ENCODE measurements at places on chromosomes 13 and 19. TPM values are rescaled to one million over a fixed set of nuclear protein-coding genes. Genes with fewer than 3 reads are reported as not detected.
A peak's percentile ranks its signal among the peaks of the same experiment; 100 is the strongest.

The YJU2 gene
- 29.1 TPM for total RNA-seq

The LGI4 gene
- 0.29 TPM for total RNA-seq

- no peaks in the 10 kb centered on the region for H3K4me1 ChIP-seq
- no peak for DNase-seq
- H3K4me3 ChIP-seq: no peak overlapping the region
- no peaks in the 10 kb centered on the region for H3K36me3 ChIP-seq
Observed at GRCh38 chr13:49546561-49546960, 38.8 kb downstream of the RCBTB1 start.

GRCh38 chr19:1231729-1232637, 5.8 kb downstream of the CBARP start:
- H3K27me3 ChIP-seq: no peaks in the 10 kb centered on the region
- no peak overlapping the region for H3K27ac ChIP-seq
- no peak overlapping the region for H3K4me3 ChIP-seq
- no peaks in the 10 kb centered on the region for H3K4me1 ChIP-seq

GRCh38 chr19:29944390-29945012, 2.5 kb downstream of the URI1 start:
- DNase-seq: no peak
- H3K27me3 ChIP-seq: no peaks in the 10 kb centered on the region
- peak overlapping the region; percentile 37 for H3K27ac ChIP-seq
- peak overlapping the region; percentile 57 for H3K4me3 ChIP-seq
- peaks cover 3% of the 10 kb centered on the region for H3K4me1 ChIP-seq

DNA sequence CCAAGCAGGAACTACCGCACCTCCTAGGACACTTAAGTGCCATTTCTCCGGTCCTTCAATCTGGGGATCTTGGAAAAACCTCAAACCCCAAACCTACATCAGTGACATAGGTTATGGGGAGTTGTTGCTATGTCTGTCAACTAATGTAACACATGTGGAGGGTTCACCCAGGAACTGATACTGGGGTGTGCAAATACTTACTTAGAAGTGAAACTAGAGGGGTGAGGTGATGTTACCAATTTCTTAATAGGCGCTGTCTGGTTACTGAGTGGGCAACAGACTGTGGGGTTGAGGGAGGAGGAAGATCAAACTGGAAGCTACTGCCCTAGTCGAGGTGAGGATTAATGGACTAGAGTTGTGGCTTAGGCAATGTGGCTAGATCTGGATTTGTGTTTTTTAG, 1.9 kb downstream of the ZNF586 start:
- H3K4me3 ChIP-seq: no peak overlapping the region
- no peaks in the 10 kb centered on the region for H3K27me3 ChIP-seq
- H3K36me3 ChIP-seq: peaks cover 5% of the 10 kb centered on the region
- peaks cover 13% of the 10 kb centered on the region for H3K4me1 ChIP-seq

DNA sequence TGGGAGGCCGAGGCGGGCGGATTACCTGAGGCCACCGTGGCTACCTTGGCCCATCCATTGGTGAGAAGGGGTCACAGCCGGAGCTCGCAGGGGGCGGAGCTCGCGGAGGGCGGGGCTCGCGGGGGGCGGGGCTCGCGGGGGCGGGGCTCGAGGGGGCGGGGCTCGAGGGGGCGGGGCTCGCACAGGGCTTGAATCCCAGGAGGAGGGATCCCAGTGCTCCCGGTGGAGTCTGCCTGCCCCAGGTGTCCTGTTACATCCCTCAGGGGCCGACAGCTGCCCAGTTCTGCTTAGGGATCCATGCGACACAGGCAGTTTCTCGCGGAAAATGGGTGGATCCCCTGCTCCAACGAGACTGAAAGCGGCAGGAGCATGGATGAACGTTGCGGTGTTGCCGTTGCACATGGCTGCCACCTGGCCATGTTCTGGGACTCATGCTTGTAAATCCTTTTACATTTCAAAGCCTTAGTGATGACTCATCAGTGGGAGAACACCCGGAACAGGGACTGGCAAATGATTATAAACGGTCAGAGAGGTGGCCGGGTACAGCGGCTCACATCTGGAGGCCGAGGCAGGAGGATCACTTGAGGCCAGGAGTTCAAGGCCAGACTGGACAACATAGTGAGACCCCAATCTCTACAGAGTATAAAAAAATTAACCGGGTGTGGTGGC, 25.1 kb downstream of the TMPRSS9 start:
- no peak for DNase-seq
- no peaks in the 10 kb centered on the region for H3K27me3 ChIP-seq
- H3K27ac ChIP-seq: no peak overlapping the region
- no peaks in the 10 kb centered on the region for H3K36me3 ChIP-seq
- H3K4me1 ChIP-seq: peaks cover 4% of the 10 kb centered on the region
- H3K4me3 ChIP-seq: no peak overlapping the region

GRCh38 chr19:11504502-11505031, 1.1 kb downstream of the ZNF653 start:
- no peak overlapping the region for H3K27ac ChIP-seq
- peak overlapping the region; percentile 83 for H3K4me3 ChIP-seq
- no peaks in the 10 kb centered on the region for H3K4me1 ChIP-seq
- no peaks in the 10 kb centered on the region for H3K36me3 ChIP-seq
- H3K27me3 ChIP-seq: no peaks in the 10 kb centered on the region
- no peak for DNase-seq

DNA sequence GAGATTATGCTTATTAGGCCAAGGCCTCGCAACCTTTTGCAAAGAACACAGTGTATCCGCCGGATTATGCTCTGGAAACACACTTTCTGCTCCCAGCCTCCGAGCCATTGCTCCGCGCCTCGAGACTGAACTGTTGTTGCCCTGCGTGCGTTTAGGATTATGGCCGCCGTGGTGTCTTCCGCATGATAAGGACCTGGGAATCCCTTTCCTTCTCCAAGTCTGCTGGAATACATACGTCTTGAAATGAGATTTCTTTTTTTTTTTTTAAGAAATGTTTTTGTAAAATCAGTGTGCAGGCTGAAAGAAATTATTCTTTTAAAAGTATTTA, 89.8 kb upstream of the SOX1 start:
- H3K27me3 ChIP-seq: no peaks in the 10 kb centered on the region
- no peak for DNase-seq

- H3K27me3 ChIP-seq: no peaks in the 10 kb centered on the region
- no peak overlapping the region for H3K4me3 ChIP-seq
- no peaks in the 10 kb centered on the region for H3K36me3 ChIP-seq
- H3K4me1 ChIP-seq: no peaks in the 10 kb centered on the region
Observed at GRCh38 chr13:85631801-85632200, 167.4 kb downstream of the SLITRK6 start.

DNA sequence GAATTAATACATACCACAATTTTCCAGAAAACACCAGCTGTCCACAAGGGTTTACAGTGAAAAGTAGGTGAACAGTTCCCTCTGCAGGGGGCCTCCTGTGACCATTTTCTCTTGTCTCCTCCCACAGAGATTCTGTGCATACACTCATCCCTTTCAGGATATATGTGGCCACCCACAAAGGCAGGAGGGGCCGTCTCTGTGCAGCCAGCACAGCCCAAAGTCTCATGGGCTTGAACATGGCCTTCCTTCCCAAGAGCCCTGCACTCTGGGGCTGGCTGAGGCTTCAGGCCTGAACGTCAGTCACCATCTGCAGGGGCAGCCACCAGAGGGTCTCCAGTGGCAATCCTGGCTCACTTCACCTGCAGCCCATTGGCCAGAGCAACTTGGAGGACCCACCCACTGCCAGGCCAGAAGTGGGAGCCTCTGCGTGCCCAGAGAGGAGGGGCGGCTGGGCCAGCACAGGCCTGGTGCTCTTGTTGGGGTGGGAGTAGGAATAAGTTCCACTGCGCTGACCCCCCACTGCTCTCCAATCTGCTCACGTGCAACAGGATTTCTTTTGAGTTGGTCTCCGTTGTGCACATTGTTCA, 25.1 kb downstream of the TMEM161A start:
- H3K4me1 ChIP-seq: no peaks in the 10 kb centered on the region
- DNase-seq: no peak
- no peak overlapping the region for H3K27ac ChIP-seq
- no peaks in the 10 kb centered on the region for H3K27me3 ChIP-seq

DNA sequence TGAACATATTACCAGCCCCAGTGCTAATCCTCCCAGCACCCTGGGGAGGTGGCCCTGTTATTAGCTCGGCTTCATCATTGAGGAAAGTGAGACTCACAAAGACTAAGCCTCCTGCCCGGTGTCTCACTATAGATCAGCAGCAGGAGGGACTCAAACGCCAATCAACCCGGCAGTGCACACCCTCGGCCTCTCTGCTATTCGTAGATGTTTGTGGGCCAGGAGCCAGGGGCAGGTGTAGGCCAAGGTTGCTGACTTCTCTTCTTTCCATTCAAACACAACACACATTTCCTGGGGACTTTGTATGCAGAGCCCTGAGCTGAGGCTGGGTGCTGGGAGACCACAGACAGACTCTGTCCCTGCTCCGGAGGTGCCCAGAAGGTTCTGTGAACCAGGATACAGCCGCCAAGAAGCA, 9.4 kb upstream of the SBK3 start:
- H3K27ac ChIP-seq: no peak overlapping the region
- no peak overlapping the region for H3K4me3 ChIP-seq
- no peaks in the 10 kb centered on the region for H3K36me3 ChIP-seq
- DNase-seq: no peak

- no peaks in the 10 kb centered on the region for H3K27me3 ChIP-seq
- peak overlapping the region; percentile 18 for H3K4me3 ChIP-seq
- no peak for DNase-seq
- no peak overlapping the region for H3K27ac ChIP-seq
Observed at GRCh38 chr19:13849991-13850909, 26.7 kb upstream of the NANOS3 start.

GRCh38 chr19:38182536-38183210, 41.3 kb downstream of the DPF1 start:
- DNase-seq: no peak
- H3K4me1 ChIP-seq: no peaks in the 10 kb centered on the region
- H3K27ac ChIP-seq: no peak overlapping the region
- no peak overlapping the region for H3K4me3 ChIP-seq
- peaks cover 11% of the 10 kb centered on the region for H3K36me3 ChIP-seq

DNA sequence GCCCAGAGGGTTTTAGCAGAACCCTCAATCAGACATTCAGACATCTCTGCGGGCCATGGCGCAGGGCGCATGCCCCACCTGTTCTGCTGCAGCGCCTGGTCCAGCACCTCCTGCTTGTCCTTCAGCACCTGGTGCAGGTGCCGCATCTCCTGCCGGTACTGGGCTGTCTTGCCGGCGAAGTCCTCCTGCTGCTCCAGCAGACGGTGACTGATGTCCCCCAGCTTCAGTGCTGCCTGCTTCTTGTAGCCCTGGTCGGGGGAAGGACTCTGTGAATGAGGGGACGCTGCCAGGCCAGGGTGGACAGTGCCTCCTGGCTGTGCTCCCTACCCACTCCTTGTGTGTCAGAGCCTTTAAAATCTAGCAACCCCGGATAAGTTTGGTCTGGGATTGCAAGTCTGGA, 12.2 kb upstream of the SLC7A9 start:
- H3K4me1 ChIP-seq: no peaks in the 10 kb centered on the region
- no peak for DNase-seq
- no peak overlapping the region for H3K4me3 ChIP-seq
- H3K36me3 ChIP-seq: no peaks in the 10 kb centered on the region
- no peak overlapping the region for H3K27ac ChIP-seq
- H3K27me3 ChIP-seq: no peaks in the 10 kb centered on the region

DNA sequence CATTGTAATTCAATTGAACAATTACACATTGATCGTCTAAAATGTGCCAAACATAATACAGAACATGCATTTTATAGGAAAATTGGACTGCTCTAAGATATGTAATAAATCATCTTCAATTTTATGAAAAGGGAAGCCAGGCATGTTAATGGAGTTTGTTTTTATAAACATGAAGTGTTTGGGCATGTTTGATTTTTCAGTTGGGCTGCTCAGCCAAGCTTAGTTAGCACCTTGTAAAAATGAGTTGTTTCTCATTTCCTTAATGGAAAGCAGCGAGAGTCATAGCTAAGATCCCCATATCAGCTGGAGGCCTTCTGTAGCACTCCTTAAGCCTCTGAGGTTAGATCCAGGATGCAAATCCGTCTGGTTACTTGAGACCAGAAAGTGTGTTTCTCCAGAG, 422.3 kb downstream of the SPRY2 start:
- H3K4me1 ChIP-seq: no peaks in the 10 kb centered on the region
- DNase-seq: no peak
- no peaks in the 10 kb centered on the region for H3K27me3 ChIP-seq
- no peak overlapping the region for H3K27ac ChIP-seq
- no peak overlapping the region for H3K4me3 ChIP-seq
- H3K36me3 ChIP-seq: no peaks in the 10 kb centered on the region

- no peak for DNase-seq
- no peaks in the 10 kb centered on the region for H3K27me3 ChIP-seq
- H3K27ac ChIP-seq: no peak overlapping the region
- no peak overlapping the region for H3K4me3 ChIP-seq
Observed at GRCh38 chr13:54091884-54092283, 1063.3 kb downstream of the OLFM4 start.

- no peak overlapping the region for H3K4me3 ChIP-seq
- DNase-seq: no peak
- H3K36me3 ChIP-seq: no peaks in the 10 kb centered on the region
- no peaks in the 10 kb centered on the region for H3K4me1 ChIP-seq
- no peaks in the 10 kb centered on the region for H3K27me3 ChIP-seq
Observed at GRCh38 chr13:90068658-90069057, 1278.8 kb upstream of the MIR17HG start.
